SHP77 (cell line): ENCODE measurements at places on chromosomes 13 and 19.
A peak's percentile ranks its signal among the peaks of the same experiment; 100 is the strongest.

DNA sequence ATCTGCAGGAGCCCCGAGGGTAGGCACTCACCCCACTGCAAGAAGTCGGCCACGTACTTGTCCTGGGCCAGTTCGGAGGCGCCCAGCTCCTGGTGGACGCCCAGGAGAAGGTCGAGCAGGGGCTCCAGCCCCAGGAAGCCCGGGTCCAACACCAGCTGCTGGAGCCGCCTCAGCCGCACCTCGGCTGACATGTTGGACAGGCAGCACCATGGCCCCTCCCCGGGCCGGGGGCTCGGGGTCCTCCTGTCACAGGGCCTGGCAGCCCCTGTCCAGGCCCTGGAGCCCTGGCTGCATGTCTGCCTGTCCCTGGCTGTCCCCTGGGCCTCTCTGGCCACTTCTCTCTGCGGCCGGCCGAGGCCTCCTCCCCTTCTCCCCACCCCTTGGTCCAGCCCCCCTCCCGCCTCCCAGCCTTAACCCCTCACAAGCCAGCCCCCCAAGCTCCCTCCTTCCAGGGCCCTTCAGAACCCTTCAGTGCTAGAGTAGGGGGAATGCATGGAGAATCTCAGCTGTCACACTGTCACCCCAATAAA, at the start of gene DMPK:
Gene DMPK (minus strand): TSS at position 329 of the 530 bp plus-strand sequence. CDS start 138 bp downstream, at position 191.
- DNase-seq: peak; percentile 39

- DNase-seq: no peak
These were observed 52.1 kb downstream of the DPY19L3 start for GRCh38 chr19:32457571-32458158.

GRCh38 chr19:32178401-32178800, 167.0 kb upstream of the ZNF507 start:
- DNase-seq: no peak

GRCh38 chr19:28905996-28906395, 307.0 kb downstream of the UQCRFS1 start:
- no peak for DNase-seq

DNA sequence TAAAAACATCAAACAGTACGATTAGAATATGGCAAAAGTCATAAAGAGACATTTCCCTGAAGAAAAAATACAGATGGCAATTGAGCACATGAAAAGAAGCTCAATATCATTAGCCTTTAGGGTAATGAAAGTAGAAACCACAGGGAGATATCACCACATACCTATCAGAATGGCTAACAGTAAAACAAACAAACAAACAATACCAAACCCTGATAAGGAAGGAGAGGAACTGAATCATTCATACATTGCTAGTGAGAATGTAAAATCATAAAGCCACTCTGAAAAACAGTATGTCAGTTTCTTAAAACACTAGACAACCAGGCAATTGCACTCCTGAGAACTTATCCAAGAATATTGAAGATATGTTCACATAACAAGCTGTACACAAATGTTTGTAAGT, 1342.5 kb upstream of the SLC10A2 start:
- DNase-seq: no peak

DNA sequence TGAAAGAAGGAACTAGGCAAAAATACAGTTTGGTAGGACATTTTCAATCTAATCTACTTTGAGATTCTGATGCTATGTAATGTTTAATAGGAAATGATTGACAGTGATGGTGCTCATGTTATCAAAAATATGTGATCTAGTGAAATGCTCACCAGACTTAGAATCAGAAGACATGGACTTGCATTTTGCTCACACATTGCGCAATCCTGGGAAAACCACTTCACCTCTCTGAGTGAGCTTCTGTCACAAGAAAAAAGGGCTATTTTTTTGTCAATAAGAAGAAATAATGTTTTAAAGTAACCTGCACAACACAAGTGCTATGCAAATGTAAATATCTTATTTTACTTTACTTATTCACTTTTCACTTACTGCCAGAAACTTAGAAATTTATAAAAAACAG, 380.9 kb upstream of the HTR2A start:
- no peak for DNase-seq

DNA sequence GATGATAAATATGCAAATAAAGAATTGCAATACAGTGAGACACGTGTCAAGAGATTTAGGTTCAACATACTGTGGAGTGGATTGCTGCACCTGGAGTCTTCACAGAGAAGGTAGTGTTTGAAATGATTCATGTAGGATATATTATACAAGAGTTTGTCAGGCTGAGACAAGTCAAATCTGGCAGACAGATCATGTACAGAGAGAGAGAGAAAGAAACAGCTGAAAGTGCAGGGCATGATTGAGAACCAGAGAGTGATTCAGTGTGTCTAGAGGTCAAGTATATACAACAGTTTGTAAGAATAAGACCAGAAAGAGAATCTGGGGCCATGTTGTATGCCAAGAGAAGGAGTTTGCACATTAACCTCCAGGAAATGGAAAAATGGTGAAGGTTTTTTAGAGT, 2.1 kb upstream of the VWA8 start:
- no peak for DNase-seq

DNA sequence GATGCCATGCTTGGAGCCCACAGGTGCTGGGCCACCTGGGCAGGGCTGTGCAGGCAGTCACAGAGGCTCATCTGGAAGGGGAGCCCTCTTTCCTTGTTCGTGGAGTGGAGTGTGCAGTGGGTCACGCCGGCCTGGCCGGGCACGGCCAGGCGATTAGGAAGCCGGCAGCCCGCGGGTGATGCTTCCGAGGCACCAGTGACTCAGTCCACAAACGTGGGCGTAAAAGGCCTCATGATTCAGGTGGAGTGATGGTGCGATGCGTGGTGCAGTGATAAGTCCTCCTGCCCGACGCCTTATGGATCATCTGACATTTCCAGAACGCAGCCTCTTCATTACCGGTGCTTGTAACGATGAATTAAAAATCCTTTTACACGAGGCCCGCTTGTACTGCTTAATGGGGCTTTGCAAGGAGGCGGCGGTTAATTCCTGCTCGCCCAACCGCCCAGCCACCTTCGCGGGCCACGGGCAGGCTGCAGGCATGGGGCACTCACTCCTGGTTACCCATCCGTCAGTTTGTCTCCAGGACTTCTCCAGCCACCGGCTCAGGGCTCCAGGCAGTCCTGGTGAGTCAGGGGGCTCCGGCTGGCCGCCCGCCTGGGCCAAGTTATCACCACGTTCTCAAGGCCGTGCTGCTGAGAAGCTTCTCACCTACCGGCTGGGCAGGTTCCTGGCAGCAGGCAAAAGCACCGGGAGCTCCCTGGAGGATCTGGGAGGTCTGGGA, 172.4 kb downstream of the KDM4B start:
- no peak for DNase-seq

DNA sequence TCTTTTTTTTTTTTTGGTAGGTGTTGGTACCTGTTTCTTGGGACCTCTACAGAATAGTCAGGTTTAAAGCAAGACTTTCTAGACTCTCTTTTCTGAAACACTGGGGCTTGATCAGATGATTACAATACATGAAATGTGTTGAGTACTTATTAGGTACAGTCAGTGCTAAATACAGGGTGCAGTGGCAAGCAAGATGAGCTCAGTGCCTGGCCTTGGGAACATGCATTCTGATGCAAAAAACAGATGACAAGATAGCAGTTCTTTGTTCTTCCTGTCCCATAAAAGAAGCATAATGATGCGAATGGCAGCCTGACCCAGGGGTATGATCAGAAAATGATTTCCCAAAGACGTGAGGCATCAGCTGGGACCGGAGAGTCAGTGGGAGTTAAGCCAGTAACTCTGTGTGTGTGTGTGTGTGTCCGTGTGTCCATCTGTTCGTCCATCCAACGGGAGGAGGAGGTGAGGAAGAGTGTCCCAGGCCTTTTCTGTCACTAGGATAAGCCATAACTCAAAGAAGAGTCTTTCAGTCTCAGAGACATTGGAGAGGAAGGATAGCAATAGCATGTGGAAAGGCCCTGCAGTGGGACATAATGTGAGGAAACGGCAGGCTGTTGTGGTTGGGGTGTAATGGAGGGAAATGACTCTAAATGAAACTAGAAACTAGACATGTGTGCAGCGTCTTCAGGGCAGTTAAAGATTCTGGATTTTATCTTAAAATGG, 32.2 kb downstream of the SLAIN1 start:
- DNase-seq: no peak

DNA sequence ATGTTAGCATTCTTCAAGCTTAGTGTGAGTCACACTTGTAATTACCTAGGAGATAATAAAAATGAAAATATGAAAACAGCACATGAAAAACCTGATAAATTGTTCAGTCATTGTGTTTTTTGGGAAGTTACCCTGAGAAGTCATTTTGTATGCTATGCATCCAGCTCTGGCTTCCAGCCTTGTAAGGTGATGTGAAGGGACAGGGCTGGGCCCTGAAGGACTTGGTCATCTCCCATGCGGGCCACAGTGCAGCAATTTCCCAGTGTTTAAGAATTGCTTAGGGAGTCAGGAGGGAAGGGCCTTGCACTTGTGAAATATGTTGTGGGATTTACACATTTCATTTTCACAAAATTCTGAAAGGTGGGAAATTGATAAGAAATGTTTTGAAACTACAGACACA, 41.3 kb downstream of the ARHGEF7 start:
- DNase-seq: no peak

DNA sequence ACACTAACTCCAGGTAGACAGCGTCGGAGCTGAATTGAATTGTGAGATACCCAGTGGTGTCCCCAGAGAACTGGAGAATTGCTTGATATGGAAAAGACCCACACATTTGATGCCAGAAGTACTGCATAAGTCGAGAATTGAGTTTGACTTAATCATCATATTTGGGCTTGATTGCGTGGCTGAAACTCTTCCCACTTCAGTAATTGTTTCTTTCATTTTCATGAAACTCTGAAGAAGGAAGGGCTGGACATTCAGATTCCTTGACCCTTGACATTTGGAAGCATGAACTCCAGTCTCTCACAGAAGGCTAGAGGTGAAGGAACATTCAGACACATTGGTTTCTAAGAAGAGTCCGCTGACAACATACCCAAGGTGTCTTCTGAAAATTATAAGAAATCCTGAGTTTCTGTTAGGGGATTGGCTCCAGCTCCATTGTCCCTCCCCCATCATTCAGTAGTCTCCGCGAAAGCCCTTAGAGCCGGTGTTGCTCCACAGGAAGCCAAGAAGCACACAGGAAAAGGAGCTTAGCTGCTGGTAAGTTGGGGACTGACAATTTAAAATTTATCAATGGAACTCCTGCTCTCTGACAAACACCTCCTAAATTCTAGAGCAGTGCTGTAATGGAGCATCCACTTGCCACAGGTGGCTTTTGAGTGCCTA, at the start of gene FPR2:
Gene FPR2 (plus strand): TSS at position 484 of the 660 bp plus-strand sequence. CDS start 7,479 bp downstream, outside the sequence.
- no peak for DNase-seq

DNA sequence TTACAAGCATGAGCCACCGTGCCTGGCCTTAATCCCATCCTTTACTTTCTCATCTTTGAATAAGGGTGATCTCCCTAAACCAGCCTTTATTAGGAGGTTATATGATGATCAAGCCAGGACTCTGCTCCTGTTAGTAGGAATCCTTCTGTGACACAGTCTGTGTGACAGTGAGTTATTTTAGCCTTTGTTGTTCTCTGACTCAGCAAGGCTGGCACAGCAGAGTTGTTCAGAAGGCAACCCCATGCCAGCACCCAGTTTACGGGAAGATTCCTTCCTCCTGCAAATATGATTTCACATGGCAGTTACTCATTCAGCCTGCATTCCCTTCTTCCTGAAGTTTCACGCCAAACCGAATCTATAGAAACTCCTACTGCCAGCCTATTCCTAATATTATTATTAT, 10.5 kb upstream of the MIER2 start:
- DNase-seq: no peak

GRCh38 chr13:27001705-27002104, 169.9 kb downstream of the USP12 start:
- DNase-seq: peak; percentile 83

GRCh38 chr13:101757446-101758039, 305.1 kb downstream of the ITGBL1 start:
- peak; percentile 57 for DNase-seq

- no peak for DNase-seq
These were observed 69.7 kb downstream of the EPS15L1 start for GRCh38 chr19:16402041-16402440.

- no peak for DNase-seq
These were observed 298.8 kb downstream of the NDFIP2 start for GRCh38 chr13:79779761-79780160.

- DNase-seq: no peak
These were observed 34.8 kb upstream of the C1QTNF9 start for GRCh38 chr13:24274452-24275021.

GRCh38 chr13:82257790-82258507, 1624.3 kb downstream of the SLITRK1 start:
- DNase-seq: no peak

DNA sequence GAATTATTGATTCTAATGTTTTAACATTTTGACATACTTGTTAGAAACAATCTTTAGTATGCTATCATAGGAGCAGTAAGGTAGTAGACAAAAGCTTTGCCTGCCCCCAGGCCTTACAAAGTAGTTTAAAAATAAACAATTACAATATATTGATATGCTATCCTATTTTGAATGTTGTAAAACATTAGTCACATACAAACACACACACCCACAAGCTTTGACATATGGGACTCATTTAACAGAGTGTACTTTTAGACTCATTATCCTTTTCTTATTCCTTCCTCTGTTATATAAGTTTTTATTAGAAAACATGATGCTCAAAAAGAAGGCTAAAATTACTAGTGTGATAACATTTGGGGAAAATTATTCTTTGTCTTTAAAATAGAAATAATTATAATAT, 33.5 kb downstream of the UCHL3 start:
- DNase-seq: no peak

GRCh38 chr13:46903748-46904147, 6.9 kb upstream of the HTR2A start:
- DNase-seq: no peak

DNA sequence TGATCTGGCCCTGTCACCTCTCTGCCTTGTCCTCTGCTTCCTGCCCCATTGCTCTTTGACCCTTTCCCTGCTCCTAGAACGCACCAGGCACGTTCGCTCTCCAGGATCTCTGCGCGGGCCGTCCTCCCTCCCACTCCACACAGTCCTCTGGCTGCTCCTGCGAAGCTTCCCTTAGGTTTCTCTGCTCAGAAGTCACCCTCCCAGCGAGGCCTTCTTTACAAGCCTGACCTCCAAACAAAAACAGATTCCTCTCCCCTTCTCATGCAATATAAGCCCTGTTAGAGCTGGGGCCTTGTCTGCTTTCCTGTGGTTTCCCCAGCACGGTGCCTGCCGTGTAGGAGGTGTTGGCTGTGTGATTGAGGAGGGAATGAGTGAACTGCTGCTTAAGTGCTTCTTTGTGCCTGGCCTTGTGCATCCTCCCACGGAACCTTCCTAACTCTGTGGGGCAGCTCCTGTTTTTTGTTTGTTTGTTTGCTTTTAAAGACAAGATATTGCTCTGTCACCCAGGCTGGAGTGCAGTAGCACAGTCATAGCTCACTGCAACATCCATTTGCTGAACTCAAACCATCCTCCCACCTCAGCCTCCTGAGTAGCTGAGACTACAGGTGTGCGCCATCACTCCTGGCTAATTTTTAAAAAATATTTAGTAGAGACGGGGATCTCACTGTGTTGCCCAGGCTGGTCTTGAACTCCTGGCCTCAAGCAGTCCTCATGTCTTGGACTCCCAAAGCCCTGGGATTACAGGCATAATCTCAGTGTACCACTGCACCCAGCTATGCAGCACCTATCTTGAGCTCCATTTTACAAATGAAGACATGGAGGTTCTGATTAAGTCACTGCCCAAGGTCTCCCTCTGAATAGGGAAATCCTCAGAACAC, 82.0 kb downstream of the SIPA1L3 start:
- DNase-seq: no peak

GRCh38 chr19:28534766-28535351, 678.1 kb downstream of the UQCRFS1 start:
- no peak for DNase-seq
